Naive thymus-derived CD4-positive, alpha-beta T cell (primary cell): ENCODE measurements at places on chromosomes 7 and 10.

DNA sequence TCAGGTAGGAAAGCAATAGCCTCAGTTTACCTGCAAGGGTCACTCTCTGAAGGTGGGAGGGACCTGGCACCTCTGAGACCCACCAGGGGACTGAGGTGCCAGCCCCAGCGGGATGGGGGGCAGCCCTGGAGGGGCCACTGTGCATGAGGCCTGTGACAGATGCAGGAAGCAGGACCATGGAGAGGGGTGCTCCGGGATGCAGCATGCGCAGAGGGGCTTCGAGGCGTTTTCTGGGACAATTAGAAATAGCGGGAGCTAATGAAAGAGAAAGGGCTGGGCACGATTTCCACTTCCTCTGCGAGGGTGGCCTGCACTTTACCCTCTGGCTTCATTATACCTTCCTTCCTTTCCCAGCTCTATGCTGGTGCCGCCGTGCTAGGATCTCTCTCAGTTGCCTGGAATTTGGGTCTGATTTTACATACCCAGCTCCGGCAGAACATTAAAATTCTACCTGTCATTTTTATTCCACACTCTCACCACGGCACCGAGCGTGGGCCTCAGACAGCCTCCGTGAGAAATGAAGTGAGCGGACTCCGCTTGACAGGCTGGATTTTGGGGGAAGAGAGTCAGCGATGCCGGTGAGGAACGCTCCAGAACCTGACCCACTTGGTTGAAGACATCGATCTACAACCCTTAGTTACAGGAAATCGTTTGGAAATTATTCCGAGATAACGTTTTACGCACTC is 333.9 kb upstream of the PFKP start:
- DNase-seq = no peak

DNA sequence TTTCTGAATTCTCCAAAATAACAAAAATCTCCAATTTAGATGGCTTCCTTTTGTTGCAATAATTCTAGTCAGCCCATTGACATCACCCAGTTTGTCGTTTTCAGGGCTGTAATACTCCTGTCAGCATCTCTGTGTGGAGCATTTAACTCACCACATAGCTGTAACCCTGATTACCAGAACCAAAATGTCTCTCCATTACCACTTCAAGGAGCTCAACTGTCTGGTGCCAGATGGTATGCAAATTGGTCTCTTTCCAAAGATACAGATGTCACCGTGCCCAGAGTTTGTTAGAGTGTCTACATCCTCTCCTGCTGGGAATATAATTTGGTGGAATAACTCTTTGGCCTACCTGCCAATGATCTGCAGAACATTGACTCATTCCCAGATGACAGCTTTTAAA is 350.3 kb upstream of the POT1 start:
- DNase-seq = no peak

DNA sequence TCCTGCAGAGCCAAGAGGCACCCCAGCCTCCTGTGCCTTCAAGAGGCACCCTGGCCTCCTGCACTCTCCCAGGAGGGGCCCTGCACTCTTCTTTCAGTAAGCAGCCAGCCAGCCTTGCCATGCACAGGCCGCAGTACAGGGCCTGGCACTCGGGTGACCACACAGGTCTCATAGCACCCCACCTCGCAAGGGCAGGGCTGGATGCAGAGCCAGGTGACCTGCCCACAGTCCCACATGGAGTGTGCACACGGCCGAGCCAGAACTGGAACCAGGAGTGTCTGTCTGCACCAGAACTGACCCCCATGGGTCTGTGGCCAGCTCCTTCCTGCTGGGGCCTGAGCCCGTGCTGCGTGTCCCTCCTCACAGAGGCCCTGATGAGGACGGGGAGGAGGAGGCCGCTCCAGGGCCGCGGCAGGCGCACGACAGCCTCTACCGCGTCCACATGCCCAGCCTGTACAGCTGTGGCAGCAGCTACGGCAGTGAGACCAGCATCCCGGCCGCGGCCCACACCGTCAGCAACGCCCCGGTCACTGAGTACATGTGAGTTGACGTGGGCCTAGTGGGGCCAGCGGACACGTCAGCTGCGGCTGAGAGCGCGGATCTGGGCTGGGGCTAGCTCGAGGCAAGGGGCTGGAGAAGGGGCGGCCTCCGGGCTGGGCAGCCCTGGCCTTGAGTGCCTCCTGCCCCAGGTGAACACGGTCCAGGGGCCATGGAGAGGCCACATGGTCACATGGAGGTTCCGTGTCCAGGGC is 26.3 kb downstream of the TTYH3 start:
- DNase-seq = no peak

DNA sequence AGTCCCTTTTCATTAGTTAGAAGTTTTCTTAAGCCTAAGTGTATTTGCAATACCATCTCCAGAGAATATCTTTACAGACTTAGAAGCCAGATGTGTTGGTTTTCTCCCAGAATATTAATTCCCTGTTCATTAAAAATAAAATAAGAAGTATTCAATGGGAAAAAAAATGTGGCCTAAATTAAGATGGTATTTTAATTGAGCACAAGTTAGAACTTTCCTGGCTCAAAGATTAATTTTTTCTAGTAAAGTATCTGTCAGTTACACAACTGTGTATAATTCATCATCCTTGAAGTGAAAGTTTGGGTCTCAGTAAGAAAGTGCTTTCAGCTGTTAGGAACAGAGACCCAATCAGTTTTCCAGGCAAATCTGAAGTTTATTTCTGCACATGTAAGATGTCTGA is 1179.5 kb upstream of the C7orf33 start:
- no peak for DNase-seq

GRCh38 chr10:75150656-75151055 is 39.2 kb downstream of the SAMD8 start:
- DNase-seq = no peak

GRCh38 chr10:92074126-92074887 is 150.7 kb downstream of the BTAF1 start:
- no peak for DNase-seq
